Immature natural killer cell (primary cell): ENCODE measurements at places on chromosomes 13 and 19. TPM values are rescaled to one million over a fixed set of nuclear protein-coding genes. Genes with fewer than 3 reads are reported as not detected.

PPM1N gene
- 5.7 TPM for polyA plus RNA-seq

CGB1 gene
- polyA plus RNA-seq: not detected

ARRDC2 gene
- 38.6 TPM for polyA plus RNA-seq

SERPINE3 gene
- not detected for polyA plus RNA-seq

DYRK1B gene
- polyA plus RNA-seq: 24.8 TPM

CACTIN gene
- 5.6 TPM for polyA plus RNA-seq

NFIX gene
- not detected for polyA plus RNA-seq

FGF21 gene
- not detected for polyA plus RNA-seq

FLT3LG gene
- 28.3 TPM for polyA plus RNA-seq

PGLYRP2 gene
- 0.10 TPM for polyA plus RNA-seq

DNA sequence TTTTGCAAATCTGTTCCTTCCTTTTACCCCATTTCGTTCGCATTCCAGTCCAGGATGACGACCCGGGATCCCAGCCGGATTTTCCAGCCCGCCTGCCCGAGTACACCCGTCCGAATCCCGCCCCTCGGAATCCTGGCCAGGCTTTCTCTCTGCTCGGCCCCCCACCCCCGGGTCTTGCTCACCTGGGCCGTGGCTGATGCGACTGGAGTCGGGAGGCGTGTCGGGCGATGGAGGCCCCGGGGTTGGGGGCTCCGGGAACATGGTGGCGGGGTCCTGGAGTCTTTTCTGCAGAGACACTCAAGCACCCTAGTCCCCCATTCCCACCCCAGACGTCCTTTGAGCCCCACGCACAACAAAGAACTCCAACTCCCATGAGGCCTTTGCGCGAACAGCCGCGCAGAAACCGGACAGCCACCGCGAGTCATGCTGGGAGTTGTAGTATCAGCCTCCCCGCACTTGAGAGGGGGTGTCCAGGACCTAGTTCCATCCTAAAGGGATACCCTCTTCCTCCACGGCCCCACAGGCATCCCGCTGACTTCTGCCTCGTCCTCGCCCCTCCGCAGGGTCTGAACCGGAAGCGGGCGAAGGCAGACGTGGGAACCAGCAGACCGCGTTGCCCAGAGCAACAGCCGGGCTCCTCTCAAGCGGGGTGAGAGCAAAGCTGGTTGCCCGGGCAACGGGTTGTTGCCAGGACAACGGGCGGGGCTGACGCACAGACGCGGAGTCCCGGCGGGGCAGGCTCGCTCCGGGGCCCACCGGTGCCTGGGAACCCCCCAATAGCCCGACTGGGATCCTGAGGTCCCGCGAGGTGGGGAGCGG is 1.1 kb downstream of the SYT5 start:
- DNase-seq: peak; percentile 96

GRCh38 chr19:41531438-41532311 is 44.3 kb upstream of the CEACAM21 start:
- peak; percentile 86 for DNase-seq

- DNase-seq: no peak
Measured at GRCh38 chr19:28718909-28719308, 494.0 kb downstream of the UQCRFS1 start.

GRCh38 chr13:98100481-98100880 is 42.4 kb upstream of the FARP1 start:
- no peak for DNase-seq

DNA sequence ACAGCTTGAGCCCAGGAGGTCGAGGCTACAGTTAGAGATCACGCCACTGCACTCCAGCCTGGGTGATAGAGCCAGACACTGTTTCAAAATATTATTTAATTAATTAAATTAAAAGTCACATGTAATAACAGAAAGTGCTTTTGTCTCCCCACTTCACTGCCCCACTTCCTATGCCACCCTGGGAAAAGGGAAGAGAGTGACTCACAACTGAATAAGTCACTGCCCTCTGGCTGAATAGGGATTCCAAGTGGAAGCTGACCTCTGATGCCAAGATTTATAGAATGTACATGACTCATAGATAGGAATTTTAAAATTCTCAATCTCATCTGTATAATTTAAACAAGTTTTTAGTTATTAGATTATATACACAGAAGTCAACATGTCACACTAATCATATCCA is 22.2 kb upstream of the ERVV-1 start:
- no peak for DNase-seq

DNA sequence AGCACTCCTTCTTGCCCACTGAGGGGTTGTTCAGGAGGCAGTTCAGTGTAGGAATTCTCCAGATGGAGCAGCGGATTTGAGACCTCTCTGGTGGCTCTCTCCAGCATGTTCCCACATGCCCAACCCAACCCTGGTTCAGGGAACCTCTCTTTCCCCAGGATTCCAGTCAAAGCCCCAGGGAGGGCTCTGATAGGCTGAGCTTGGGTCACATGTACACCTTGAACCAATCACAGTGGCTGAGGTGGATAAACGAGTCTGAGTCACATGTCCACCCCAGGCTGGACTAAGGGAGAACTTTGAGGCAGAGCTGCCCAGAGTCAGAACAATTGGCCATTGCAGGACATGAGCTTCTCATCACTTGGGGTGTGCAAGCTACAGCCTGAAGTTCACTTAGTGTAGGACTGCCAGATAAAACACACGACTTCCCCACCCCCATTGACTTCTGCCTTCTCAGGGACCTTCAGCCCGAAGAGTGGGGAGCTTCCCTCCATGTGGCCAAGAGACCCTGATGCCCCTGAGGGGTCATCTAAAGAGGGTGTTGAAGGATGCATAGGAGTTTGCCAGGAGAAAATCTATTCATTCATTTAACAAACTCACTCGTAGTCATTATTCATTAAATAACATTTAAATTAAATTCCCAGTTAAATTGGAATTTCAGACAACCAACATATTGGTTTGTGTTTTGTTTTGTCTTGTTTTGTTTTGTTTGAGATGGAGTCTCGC is 4.0 kb upstream of the MAST3 start:
- DNase-seq: no peak

GRCh38 chr13:72141855-72142519 is 275.0 kb upstream of the DACH1 start:
- no peak for DNase-seq

GRCh38 chr19:47704656-47705055 is 8.6 kb upstream of the EHD2 start:
- no peak for DNase-seq

DNA sequence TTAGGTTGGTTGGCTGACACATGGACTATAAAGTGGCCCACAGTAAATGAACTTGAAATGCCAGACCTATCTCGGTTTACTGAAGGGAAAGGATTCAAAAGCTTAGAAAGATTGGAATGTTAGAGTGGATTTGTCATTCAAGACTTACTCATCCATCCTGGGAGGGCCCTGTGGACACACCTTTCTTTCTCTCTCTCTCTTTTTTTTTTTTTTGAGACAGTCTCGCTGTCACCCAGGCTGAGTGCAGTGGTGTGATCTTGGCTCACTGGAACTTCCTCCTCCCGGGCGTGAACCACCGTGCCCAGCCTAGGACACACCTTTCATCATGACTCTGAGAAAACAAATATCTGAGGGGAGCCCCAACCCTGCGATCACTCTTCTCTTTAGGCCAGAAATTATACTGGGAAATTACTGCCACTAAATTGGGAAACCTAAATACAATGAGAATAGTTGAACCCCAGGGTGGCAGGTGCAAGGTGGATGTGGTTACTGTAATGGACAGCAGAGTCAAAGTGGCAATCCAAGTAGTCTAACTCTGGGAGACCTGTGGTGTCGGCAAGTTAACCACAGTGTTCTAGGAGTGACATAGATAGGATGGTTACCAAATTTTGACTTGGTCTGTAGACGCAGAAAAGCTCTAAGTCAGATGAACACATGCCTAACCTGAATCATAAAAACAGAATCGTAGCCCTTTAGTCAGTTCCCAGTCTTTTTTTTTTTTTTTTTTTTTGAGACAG is 47.1 kb upstream of the ZMYM5 start:
- DNase-seq: peak; percentile 27

DNA sequence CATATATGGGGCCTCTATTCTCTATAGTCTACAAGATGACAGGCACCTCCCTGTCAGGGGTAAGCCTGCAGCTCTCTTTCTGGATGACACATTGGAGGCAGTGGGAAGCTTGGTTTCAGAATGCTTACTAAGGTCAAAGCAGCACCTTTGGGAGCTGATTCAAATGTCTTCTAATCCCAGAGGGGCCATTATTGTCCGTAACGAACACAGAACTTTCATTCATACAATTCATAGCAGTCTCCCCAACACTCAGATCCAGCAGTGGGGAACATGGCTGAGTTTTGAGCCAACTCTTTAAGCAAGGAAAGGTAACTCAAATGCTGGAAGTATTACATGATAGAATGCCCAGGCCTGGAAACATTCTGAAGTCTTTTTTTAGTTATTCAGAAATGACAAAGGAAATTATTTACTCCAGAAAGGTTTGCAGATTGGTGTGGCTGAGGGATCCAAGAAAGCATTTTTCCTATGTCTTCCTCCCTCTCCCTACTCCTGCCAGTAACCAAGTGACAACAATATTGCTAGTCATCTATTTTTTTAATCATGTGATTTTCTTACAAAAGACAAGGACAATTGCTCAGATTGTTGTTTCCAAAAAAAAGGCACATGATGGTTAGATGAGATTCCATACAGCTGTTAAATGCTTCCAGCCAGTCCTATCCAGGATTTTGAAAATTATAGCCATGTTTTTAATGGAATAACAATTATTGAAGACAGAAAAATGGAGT is 118.7 kb downstream of the FOXO1 start:
- no peak for DNase-seq

DNA sequence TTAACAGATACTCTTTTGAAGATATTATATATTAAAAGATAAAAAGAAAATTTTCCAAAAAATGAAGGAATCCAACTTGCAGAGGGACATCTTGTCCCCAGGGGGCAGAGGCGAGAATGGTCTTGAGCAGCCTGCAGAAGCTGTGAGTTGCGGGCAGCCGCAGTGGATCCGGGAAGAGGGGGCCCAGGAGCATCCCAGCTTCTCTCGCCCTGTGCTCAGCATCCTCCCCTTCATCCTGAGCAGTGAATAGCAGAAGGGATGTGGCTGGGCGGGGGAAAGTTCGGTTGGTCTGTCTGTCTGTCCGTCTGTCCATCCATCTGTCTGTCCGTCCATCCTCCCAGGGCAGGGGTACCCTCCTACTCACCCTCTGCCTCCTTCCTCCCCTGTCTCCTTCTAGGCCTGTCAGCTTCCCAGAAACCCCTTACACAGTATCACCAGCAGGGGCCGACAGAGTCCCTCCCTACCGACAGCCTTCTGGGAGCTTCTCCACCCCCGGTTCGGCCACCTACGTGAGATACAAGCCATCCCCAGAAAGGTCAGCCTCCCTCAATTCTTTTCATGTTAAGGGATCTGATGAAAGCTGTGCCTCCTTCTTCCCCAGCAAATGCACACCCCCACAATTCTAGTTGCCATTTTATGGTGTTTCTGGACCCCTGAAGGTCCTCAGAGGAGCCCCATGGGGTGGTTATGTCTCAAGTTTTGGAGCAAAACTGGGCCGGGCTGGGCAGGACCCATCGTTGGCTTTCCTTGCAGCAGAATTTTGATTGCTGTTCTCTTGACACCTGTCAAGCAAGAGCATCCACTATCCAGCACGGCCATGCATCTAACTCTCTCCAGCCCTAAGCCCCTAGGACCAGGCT is 81.6 kb downstream of the DPF1 start:
- DNase-seq: no peak

DNA sequence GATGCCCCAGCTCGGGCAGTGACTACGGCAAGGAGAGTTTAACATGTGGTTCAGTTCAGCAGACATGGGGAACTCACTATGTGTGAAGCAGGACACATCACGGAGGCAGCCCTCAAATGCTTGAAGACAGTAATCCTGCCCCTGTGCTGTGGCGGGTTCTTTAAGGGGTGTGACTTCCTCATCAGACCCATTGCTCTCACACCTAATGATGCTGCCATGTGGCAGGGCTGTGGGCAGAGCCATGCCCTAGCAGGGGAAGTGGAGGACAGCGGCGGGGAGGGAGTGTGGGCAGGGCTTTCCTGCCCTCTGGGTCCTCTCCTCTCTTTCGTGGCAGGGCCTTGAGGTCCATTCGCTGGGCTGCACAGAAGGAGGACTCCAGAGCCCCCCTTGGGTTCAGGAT is 131.1 kb upstream of the GJB6 start:
- peak; percentile 17 for DNase-seq

GRCh38 chr13:76638882-76639281 is 247.3 kb downstream of the KCTD12 start:
- no peak for DNase-seq
